ENCODE measurements at places on chromosomes 2 and 18.

GRCh38 chr2:115782286-115782685 lies 1339.8 kb downstream of the DPP10 start:
- DNase-seq, result no peak

DNA sequence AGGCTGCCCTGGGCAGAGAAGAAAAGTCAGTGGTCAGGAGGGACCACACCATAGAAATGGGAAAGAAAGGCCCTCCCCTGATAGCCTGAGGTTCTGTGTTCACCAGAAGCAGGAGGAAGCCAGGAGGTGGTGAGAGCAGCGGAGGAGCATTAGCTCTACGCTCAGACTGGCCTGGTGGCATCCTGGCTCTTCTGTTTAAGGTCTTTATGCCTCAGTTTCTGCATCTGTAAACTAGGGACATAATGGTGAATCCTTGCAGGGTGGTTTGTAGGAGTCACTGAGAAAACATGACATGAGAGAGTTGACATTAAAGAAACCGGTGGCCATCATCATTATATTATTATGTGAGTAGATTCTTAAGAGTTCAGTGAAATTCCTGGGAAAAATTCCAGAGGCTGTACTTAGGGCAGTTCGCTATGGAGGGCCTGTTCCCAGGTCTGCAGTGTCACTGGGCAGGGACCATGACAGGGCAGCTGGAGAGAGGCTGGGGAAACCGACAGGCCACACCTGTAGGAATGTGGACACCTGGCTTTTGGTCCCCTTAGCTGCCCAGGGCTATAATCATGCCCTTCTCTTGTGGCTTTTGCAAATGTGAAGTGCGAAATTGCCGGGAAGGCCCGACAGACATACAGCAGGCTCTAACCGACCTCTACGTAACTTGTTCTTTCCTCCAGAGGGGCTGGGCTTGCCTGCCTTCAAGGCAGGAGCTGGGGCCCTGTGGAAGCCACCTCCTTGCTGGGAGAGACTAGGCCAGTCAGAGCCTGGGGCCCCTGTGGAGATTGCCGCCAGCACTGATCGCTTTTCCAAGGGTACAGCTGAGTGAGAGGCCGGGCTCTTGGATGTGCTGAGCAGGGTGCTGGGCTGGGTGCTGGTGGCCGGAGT lies 31.0 kb downstream of the GLI2 start:
- DNase-seq, result no peak

GRCh38 chr2:10524851-10525572 lies 76.9 kb upstream of the ODC1 start:
- no peak for DNase-seq

DNA sequence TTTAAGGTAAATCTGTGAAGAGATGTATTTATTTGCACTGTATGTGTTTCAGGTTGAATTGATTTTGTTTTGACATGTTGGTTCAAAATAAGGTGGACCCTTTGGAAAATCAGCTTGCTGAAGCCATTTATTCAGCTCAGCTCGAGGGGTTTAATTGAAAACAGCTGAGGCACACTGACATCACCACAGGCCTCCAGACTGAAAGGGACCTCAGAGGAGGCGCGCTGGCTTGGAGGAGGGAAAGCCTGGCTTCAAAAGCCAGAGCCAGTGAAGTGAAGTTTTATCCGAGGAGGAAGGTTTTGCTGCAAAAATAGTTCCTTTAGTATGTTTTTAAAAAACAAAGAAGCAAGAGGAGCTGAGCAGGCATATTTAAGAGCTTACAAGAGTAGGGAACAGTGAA lies 26.9 kb upstream of the DNMT3A start:
- no peak for DNase-seq

DNA sequence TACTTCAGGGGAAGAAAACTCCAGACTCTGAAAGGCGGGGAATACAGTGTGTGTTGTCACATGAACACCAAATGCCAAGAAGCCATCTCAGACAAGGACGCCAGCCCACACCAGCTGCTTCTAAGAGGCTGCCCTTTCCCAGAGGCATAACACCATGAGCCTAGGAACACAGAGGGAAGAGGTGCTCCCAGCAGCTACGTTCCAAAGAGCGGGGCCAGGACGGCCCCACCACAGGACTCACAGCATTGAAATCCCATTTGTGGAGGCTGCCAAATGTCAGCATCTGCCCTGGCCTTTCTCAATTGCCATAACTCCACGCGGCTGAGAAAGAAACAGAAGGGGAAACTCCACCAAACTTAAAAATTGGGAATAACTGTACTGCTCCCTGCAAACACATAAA lies 20.1 kb upstream of the ID2 start:
- no peak for DNase-seq

- no peak for DNase-seq
These were observed 45.0 kb downstream of the MBP start for GRCh38 chr18:77087393-77088141.

- DNase-seq, result no peak
These were observed 244.8 kb upstream of the SLC14A2 start for GRCh38 chr18:45370255-45371010.

DNA sequence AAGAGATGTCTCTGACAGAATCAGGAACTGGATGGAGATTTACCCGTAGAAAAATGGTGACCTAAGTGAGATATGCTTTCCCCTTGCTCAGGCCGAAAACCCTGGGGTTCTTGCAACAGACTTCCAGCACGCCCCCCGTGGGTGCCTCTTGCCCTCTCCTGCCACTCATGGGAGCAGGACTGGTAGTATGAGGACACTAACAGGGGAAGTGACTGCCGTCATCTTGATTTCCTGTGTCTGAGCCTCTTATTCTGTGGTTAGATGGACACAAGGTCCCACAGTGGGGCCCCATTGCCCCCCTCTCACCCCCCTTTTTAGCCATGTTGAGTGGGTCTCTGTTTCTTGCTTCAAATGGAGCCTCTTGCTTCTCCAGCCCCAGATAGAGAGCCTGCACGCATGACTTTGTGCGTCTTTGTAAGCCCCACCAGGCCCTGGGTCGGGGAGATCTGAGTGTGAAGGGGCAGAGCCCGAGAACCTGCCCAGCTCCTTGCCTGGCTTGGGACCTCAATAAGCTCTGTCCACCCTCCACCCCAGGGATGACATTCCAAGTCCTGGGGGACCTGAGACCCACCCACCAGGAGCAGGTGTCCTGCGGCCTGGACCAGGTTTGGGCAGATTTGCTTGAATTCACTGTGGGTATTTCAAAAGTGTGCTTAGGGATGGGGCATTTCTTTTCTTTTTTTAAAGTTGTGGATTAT lies 12.6 kb downstream of the GNLY start:
- no peak for DNase-seq

- no peak for DNase-seq
These were observed 224.6 kb downstream of the CELF4 start for GRCh38 chr18:37341016-37341415.

- DNase-seq, result no peak
These were observed 75.8 kb downstream of the NRP2 start for GRCh38 chr2:205758051-205758450.

GRCh38 chr2:88831071-88831791 lies 139.8 kb downstream of the RPIA start:
- DNase-seq, result no peak

DNA sequence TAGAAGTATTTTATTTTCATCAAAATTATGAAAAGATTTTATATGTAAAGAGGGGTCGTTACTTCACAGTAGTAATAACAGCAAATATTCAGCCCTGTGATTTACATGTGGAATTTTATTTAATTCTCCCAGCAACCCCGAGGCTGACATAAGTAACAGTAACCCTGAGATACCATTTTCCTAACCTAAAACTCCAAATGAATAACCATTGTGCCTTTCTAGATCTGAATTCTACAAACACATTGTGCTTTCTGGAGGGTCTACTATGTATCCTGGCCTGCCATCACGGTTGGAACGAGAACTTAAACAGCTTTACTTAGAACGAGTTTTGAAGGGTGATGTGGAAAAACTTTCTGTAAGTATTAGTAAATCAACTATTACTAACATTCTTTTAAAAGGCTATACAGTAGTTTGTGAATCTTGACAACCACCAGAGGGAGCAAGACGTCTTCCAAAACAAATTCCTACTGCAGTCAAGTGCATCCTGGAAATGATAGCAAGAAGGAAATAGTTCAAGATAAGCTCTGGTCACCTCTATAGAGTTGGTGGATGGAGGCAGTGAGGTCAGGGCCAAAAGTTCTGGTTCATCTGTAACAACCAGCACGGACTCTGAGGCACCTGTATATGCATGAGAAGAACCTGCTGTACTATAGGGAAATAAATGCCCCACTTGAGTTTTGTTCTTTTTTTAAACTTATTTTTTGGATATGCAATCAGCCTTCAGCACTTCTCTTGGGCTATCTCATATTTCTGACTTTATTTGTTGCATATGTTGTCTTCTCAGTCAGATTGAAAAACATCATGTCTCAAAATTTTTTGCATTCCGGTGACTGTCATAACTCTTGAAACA lies 37.4 kb downstream of the ACTR2 start:
- DNase-seq, result peak; percentile 23

DNA sequence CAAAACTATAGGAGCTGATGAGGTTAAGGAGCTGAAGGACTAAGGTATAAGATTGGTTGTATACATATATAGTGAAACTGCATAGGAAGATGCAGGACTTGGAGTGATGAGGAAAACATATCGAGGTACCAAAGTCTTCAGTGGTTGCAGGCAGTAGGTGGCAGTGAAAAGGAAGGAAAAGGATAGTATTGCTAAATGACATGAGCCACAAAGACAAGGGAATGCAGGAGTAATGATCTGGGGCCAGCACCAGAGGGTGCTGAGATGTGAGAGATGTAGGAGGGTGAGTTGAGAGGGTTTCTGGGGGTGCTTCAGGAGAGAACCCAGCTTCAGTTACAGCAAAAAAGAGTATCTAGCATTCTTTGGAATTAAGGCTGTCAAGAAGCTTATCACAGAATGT lies 172.2 kb upstream of the MYO3B start:
- no peak for DNase-seq

GRCh38 chr2:172172513-172173173 lies 69.9 kb upstream of the DLX2 start:
- peak; percentile 37 for DNase-seq

- DNase-seq, result no peak
These were observed 408.1 kb downstream of the THSD7B start for GRCh38 chr2:137173463-137173862.

DNA sequence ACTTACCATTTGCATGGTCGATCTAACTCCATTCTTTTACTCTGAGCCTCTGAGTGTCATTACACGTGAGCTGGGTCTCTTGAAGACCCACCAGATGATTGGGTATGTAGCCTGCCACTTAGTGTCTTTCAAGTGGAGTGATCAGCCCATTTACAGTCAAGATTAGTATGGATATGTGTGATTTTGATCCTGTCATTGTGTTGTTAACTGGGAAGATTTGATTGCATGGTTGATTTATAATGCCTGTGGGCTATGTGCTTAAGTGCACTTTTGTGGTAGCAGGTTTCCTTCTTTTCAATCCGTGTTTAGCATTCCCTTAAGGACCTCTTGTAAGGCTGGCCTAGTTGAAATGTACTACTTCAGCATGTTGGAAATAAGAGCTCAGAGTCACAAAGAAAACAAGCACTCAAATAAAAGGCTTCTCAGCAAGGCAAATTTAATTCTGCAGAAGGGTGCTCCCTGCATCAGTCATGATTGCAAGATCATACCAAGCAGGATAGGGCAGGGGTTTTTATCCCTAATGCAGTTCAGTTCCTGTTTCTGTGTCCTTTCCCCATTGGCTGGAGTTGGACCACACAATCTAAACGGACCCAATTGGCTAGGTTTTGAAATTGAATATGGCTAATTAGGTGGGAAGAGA lies 230.7 kb upstream of the SYT4 start:
- no peak for DNase-seq

GRCh38 chr2:161796192-161796591 lies 172.0 kb downstream of the SLC4A10 start:
- no peak for DNase-seq

GRCh38 chr18:57446322-57446721 lies 11.1 kb downstream of the ONECUT2 start:
- DNase-seq, result no peak

DNA sequence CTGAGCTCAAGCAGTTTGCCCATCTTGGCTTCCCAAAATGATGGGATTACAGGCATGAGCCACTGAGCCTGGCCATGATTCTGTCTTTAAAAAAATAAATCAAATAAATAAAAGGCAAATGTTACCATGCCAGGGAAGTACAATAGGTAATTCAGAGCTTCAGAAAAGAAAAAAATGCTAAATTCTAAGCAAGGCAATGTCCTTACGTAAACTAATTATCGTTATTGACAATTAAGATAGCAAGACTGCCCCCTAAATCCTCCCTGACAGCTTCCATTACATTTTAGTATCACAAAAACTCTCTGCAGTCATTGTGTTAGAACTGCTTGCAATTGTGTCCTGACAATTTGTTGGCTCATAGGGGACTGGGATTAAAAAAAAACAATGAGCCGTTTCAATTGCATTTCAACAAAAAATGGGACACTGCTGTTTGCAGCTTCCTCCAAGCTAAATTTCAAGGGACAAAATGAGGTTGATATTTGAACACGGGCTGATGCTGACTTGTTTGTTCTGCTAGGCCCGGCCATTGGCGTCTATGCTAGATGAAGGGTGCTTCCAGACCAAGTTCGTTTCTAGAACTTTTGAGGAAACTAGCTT lies 88.9 kb downstream of the MOGAT1 start:
- no peak for DNase-seq

GRCh38 chr2:10668402-10669012 lies 21.3 kb downstream of the NOL10 start:
- peak; percentile 45 for DNase-seq

DNA sequence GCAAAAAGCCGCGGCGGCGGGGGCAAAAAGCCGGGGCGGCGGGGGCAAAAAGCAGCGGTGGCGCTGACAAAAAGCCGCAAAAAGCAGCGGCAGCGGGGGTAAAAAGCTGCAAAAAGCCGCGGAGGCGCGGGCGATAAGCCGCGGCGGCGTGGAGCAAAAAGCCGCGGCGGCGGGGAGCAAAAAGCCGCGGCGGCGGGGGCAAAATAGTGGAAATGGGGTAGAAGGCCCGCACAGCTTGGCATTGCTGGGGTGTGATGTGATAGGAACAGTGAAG lies 450.1 kb downstream of the ANKRD30B start:
- no peak for DNase-seq

DNA sequence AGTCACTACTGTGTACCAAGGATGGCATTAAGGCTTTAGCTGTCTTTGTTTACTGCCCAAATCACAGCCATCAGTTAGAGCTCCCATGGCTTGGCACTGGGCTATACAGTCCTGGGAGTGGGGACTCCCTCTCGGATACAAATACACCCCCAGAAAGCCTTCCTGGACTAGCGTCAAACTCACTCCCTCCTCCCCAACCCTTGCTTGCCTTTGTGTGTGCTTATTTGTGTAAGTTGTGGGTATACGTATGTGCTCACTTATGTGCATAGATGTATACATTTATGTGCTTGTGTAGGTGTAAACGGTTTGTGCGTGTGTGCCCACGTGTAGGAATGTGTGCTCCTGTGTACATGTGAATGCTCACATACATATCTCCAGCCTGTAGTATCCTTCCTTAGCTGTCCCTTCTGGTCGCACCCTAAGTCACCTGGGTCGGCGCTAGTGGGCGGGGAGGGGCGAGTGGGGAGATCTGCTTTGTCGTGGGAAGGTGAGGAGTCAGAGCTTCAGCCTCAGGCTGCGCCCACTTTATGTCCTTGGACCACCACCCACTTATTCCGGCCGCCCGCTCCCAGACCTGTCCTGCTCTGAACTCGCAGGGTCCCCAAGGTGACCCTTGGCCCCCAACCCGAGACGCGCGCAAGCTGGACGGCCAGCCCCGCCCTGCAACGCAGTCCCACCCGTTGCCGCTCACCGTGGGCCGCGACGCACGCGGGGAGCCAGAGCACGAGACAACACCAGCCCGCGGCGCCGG lies 461 bp downstream of the PRADC1 start:
- DNase-seq, result no peak

- peak; percentile 17 for DNase-seq
These were observed 23.2 kb upstream of the ZNF516 start for GRCh38 chr18:76518123-76518859.

GRCh38 chr18:50424877-50425690 lies 50.2 kb downstream of the SKA1 start:
- no peak for DNase-seq

- no peak for DNase-seq
These were observed 576.8 kb downstream of the METTL4 start for GRCh38 chr18:1994471-1994870.

All from naive B cell (primary cell).